Fibroblast of upper back skin (primary cell): ENCODE measurements at places on chromosomes 7 and 10.

DNA sequence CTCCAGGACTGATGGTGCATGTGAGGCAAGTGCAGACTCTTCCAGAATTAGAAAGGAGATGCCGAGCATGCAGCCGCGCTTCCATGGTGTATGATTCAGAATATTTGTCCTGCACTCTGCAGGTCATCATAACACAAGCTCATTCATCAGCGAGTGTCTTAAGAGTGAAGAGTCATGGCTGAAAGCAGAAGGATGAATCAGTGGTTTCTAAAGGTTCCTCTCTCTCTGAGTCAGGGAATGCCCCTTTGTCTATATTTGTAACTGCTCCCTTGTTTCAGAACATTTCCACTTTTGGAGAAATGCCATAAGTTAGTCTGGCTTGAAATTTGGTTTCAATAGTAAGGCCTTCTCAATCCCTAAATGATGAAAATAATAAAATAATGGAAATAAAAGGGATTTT is 52.3 kb downstream of the HECW1 start:
- peak; percentile 98 for DNase-seq

GRCh38 chr10:122688293-122688989 is 11.2 kb downstream of the C10orf120 start:
- DNase-seq, result no peak

GRCh38 chr10:84172467-84173356 is 889 bp upstream of the GPR15LG start:
- DNase-seq, result no peak

DNA sequence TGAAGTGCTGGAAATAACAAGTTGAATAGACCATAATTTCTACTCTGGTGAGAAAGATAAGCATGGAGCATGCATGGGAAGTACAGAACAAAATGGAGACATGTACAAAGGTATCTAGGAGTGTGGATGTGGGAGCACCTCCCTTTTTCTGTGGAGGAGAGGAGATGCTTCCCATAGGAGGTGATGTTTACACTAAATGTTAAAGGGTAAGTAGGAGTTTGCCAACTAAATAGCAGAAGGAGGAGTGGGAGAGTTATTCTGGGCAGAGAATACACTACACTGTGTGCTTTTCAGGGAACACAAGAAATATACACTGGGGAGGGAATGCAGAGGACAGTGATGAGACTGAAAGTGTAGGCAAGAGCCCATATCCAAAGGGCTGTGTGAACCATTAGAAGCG is 21.1 kb upstream of the PANK1 start:
- no peak for DNase-seq

DNA sequence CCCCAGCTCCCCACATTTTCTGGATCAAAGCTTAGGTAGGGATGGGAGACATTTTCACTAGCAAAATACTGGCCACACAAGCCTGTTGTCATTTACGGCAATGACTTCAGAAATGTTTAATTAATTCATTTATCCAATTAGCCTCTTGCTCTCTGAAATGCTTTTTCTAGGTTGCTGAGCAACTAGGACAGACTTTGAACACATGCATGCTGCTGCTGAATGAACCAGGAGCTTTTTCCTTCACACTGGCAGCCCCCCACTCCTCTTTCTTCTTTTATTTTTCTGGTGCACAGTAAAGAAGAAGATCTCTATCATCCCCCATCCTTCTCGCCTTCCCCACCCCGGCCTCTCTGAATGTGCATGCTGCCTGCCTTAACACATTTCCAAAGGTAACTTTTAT is 22.5 kb downstream of the SORCS3 start:
- no peak for DNase-seq

DNA sequence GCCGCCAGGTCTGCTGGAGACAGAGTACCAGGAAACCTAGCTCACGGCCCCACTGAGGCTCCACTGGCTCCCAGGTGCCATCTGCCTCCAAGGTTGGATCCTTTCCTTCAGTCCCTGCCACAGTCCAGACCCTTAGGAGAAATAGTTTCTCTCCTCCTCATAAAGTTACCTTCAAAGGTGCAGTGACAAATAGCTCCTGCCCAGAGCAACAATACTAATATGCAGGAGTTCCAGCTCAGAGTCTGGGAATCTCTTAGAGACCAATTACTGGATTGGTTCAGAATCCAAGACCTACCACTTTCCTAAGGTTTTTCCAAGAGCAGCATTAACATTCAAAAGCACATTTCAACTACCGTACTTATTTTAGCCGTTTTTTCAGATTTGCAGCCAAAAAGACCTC is 41.0 kb upstream of the ADAM12 start:
- no peak for DNase-seq

DNA sequence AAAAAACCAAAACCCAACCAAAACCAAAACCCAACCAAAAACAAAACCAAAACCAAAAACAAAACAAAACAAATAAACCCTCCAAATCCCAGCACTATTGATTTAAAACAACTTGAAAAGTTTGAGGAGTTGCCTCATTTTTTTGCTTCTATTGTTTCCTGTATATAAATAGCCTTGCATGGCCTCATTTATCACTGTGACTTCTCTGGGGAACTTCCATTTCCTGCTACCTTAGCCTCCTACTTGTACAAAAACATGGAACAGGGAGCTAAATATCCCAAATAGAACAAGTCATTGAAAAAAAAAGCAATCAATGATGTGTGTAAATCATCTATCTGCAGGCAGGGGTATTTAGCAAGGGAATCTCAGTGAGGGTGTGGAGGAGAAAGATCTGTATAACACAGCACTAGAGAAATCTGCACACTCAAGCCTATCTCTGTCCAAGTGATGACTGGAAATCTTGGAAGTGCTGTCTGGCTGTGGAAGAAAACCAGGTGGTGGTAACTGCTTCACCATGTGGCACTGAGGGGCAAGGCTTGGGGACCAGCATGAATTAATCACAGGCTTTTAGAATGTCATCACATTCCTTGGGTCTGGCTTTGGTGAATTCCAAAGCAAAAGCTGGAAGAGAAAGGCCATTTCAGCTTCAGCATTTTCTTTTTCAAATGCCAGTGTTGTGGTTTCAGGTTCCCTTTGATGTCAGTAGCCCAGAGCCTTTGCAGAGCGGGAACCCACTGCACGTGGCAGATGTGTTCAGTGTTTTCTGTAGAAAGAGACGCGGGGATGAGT is 349.5 kb upstream of the ZNF32 start:
- DNase-seq, result peak; percentile 92

GRCh38 chr7:40509287-40509996 is 374.6 kb downstream of the SUGCT start:
- no peak for DNase-seq

- DNase-seq, result peak; percentile 76
These were observed at the start of gene ZNF22 for GRCh38 chr10:45000752-45001380. ZNF22 (plus strand) TSS chr10:45000923; CDS start chr10:45003369, 2,446 bp downstream.
